ENCODE measurements at places on chromosomes 12 and 14.

DNA sequence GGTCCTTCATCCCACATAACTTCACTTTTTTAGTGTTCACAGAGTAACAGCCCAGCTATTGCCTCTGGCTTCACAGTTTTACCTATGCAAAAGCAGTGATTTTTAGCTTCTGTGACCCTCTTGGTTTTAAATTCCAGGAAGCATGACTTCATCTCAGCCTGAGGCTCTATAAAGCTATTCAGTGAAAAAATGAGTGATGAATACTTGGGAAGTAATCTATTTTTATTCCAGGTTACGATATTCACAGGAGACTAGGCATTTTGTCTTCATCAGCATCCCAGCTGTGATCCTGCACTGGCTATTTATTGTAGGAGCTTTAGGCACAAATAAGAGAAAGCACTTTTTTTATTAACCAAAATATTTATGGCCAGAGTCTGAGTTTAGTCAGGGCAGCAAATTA, 164.8 kb downstream of the SNAPC1 start:
- no peak for DNase-seq

GRCh38 chr12:47900131-47901062, 4.4 kb downstream of the VDR start:
- no peak for DNase-seq

GRCh38 chr12:121124402-121125109, 8.1 kb upstream of the P2RX7 start:
- no peak for DNase-seq

DNA sequence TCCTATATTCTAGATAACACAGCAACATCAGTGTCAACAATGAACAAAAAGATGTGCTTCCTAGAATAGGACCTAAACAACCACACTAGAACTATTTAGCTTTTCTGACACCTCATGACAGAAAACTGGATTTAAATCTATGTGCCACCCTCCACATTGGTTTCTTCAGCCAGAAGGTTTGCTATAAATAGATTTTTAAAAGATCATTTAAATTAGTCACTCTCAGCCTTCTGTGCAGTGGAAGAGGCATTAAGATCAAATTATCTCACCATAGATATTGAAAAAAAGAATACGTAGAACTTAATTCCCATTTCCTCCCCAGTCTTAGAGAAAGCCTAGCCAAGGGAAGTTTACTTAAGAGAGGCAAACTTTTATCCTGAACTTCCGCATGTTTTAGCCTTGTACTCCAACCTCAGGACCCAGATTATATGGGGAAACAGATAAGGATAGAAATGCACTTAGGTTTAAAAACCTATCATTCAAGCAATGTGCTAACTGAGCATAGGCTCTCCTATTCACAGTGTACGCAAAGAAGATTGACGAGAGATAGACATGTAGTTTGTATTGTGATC, 59.6 kb downstream of the NELL2 start:
- no peak for DNase-seq

DNA sequence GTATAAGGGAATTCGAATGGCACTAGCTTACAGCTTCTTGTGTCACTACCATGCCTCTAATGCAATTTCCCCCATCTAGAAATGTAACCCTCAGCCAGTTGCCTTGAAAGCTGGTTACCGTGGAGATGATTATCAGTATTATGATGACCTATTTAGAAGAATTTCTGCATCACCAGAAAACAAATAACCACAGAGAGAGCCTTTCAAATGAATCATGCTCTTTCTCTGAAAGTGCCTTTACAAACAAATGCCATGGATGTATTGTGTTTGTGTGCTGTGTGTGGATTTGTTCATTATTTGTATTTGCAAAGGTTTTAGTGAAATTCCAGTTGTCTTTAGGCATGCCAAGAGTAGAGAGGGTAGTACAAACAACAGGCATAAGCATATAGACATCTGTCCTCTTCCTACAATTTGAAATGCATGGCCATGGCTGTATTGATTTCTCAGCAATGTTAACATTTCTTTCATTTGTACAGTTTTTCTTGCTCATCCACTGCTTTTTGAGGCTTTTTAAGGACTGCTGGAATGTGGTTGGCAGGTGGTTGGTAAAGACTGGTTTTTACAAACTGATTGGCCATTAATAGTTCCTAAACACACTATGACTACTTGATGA, 266.5 kb downstream of the PAWR start:
- no peak for DNase-seq

DNA sequence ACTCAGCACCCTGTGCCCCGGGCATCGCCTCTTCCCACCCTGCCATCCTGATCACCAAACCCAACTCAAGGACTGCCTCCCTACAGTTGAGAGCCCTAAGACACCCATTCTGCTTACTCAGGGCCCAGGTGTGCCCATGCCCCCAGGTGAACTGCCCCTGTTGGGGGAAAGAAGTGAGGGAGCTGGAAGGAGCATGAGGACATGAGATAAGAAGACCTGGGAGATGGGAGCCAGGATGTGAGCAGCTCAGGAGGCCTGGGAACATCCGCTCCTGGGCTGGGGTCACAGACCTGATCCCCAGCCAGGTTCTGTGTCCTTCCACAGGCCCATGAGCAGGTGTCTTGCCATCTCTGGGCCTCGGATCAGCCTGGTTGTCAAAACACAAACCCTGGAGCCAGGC, 6.6 kb downstream of the RAPGEF3 start:
- DNase-seq: no peak

DNA sequence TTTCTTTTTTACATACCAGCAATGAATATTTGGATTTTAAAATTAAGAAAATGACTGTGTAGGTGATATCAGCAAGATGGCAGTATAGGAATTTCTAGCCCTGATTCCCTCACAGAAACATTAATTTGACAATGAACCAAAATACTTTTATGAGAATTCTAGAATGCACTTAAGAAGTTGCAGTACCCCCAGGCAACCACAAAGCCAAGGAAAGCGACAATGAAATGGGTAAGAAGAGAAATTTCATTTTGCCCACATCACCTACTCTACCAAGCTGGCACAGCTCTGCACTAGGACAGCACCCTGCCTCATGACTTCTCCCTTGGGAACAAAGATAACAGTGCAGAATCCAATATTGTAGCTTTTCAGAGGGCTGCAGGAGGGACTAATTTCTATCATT, 6.6 kb downstream of the OR9K2 start:
- no peak for DNase-seq

GRCh38 chr14:72075649-72076334, 143.6 kb downstream of the RGS6 start:
- DNase-seq: no peak

- no peak for DNase-seq
These were observed 53.0 kb downstream of the PAPLN start for GRCh38 chr14:73290279-73290678.

GRCh38 chr14:30869551-30870155, 4.7 kb upstream of the COCH start:
- no peak for DNase-seq

- DNase-seq: no peak
These were observed 258.6 kb upstream of the TMPO start for GRCh38 chr12:98256830-98257229.

- no peak for DNase-seq
These were observed 47.7 kb downstream of the SPRING1 start for GRCh38 chr12:116689979-116690744.

DNA sequence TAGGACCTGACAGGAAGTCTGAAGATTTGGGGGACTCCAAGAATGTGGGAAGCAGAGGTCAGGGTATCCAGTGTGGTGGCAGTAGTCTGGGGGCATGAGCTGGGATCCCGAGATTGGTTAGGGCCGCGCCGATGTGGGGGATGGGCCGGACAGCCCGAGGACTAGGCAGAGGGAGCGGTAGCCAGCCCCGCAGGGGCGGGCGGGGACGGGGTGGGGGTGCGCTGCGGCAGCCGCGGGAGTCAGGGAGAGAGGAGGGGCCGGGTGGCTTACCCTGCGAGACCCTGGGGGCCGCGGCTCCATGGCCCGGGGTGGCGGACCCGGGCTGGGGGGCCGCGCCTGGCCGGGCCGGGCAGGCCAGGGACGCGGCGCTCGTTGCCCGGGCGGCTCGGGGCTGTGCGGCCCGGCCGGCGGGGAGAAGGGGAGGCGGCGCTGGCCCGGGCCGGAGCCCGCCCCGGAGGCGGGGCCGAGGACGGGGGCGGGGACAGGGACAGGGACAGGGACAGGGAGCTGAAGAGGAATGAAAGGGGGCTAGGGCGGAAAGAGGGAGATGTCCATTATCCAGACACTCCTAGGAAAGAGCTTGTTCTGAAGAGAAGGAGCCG, 5.6 kb downstream of the ZNF385A start:
- DNase-seq: no peak

DNA sequence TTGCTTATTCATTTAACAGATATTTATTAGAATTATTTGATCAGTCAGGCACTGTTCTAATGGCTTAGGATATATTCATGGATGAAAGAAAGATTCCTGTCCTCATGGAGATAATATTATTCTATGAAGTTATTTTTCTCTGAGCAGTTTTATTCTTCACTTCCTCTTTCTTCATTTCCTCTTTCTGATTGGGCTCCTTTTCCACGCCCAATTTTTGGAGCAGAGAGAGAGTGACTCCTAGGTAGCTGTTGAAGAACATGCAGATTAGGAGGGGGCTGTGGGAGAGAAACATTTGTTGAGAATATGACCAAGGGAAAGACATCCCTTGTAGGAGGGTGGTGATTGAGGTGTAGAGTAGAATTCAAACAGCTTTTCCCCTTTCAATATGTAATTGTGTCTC, 6.0 kb upstream of the YARS2 start:
- DNase-seq: no peak

GRCh38 chr12:3931776-3932175, 58.6 kb upstream of the PARP11 start:
- no peak for DNase-seq

- DNase-seq: no peak
These were observed 23.3 kb upstream of the NEK9 start for GRCh38 chr14:75150150-75150549.

DNA sequence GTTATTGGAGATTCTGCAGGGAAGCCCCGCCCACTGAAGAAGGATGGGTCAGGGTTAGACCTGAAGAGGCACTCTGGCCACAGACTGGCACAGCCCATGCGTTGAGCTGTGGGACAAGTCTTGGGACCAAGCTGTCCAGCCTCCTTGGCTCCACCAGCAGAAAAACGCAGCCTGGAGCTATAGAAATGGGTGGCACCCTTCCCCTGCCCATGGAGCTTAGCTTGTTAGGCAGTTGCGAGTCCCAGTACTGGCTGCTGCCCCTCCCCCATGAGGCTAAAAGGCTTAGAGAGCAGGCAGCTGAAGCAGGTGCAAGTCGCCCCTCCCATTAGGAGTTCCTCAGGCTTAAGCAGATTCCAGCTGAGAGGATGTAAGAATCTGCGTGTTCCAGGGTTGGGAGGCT, 1124.0 kb upstream of the TMEM132C start:
- no peak for DNase-seq

DNA sequence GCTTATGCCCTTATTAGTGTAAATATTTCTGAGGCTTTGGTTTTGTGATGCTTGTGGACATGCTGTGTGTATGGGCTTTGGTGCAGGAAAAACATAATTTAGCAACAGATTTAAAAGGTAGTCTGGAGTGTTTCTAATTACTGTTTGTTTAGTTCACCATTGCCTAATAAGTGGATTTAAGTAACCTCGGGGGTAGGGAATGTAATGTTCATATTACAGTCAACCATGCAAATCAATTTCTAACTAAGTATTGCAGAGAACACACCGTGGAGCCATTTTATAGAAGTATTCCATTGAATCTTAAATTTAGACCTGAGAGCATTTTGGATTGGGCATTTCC, 53.5 kb downstream of the ANO6 start:
- no peak for DNase-seq

- DNase-seq: no peak
These were observed 249.7 kb upstream of the AVPR1A start for GRCh38 chr12:63400718-63401117.

GRCh38 chr14:92456215-92457015, 57.2 kb upstream of the RIN3 start:
- peak; percentile 8 for DNase-seq

- DNase-seq: no peak
These were observed 26.1 kb downstream of the SMCO2 start for GRCh38 chr12:27472604-27473003.

- DNase-seq: no peak
These were observed 34.2 kb downstream of the KRT76 start for GRCh38 chr12:52742822-52743457.

- no peak for DNase-seq
These were observed 18.3 kb downstream of the NCKAP5L start for GRCh38 chr12:49809906-49810389.

GRCh38 chr12:130593056-130593455, 123.0 kb downstream of the RIMBP2 start:
- no peak for DNase-seq

DNA sequence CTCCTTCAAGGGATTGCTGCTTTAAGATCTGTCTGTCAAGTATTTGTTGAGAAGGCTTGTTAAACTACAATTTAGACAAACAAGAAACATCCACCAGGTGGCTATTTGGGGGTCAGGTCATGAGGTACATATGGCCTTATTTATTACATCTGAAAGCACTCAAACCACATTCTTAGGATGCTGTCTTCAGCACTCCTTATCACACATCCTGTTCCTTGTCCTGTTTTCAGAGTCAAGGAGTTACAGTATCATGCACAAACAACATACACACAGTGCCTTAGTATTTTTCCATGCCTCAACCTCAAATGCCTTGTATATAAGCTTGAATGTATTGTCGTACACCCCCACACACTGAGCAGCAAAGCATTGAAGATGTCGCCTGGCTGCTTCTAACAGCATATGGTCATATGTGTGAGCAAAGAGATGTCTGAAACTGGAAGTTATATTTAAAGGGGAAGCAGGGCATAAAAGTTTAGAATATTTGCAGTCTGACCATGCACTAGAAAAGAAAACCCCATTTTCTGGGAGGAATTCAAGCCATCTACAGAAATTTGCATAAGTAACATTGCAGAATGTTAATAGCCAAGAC, 83.8 kb downstream of the KCNMB4 start:
- no peak for DNase-seq

DNA sequence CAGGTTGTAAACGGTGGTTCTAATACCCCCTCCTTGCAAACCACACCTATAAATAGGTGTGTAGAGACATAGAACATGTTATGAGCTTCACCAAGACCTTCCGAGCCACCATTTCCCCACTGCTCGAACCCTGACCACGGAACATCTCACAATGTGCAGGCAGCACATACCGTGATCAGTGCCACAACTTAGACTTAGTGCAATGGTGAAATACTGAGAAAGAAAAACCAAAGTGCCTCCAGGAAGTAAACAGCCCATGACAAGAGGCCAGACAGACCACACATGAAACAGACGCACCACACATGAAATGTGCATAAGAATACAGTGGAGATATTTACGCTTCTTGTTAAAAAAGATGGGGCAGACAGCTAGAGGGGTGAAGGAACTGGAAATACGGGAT, 166.9 kb upstream of the CCND2 start:
- no peak for DNase-seq

DNA sequence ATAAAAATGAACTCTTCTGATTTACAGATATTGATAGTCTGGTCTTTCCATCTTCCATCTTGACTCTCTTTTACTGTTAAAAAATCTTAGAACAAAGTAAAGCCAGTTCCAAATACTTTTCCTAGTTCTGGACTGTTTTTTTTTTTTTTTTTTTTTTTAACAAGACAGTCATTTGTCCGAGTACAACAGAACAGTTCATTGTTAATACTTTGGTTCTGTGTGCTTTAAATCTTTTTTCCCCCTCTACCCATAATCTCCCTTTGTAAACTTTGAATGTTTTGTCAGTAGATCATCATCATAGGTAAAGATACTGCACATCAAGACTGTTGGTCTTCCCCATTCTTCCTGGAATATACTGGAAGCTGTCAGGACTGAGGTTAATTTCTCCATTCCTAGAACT, 38.0 kb downstream of the ADIPOR2 start:
- DNase-seq: no peak

GRCh38 chr12:45215419-45216229, at the start of gene ANO6:
TSS of gene ANO6 (plus strand) at chr12:45216095. CDS start at chr12:45216322, 227 bp downstream.
- DNase-seq: peak; percentile 84
